ENCODE measurements at places on chromosomes 5 and 9. TPM values are rescaled to one million over a fixed set of nuclear protein-coding genes. Genes with fewer than 3 reads are reported as not detected.

The FAM221B gene
- not detected for total RNA-seq

The TMEM141 gene
- 57.3 TPM for total RNA-seq

The GPR150 gene
- total RNA-seq: 1.0 TPM

The CDC20B gene
- total RNA-seq: under 0.01 TPM

The SHOC1 gene
- total RNA-seq: not detected

The SGCD gene
- total RNA-seq: 7.0 TPM

The DDX4 gene
- total RNA-seq: not detected

The LRRC70 gene
- 0.24 TPM for total RNA-seq

The GAS1 gene
- total RNA-seq: 8.5 TPM

The MVB12B gene
- 2.9 TPM for total RNA-seq

The ARHGEF28 gene
- total RNA-seq: 9.1 TPM

The SLC6A7 gene
- total RNA-seq: not detected

The CARTPT gene
- not detected for total RNA-seq

The ABCA2 gene
- 15.8 TPM for total RNA-seq

The SPEF2 gene
- 1.8 TPM for total RNA-seq

The TERT gene
- total RNA-seq: not detected

The PCDHGA5 gene
- total RNA-seq: 1.3 TPM

The IL31RA gene
- 6.1 TPM for total RNA-seq

The PROB1 gene
- total RNA-seq: 5.6 TPM
